Activated CD4-positive, alpha-beta T cell treated with anti-CD3 and anti-CD28 coated beads for 36 hours (primary cell): ENCODE measurements at places on chromosomes 2 and 18.
A peak's percentile ranks its signal among the peaks of the same experiment; 100 is the strongest.

- H3K27me3 ChIP-seq: no peaks in the 10 kb centered on the region
- DNase-seq: no peak
- no peaks in the 10 kb centered on the region for H3K36me3 ChIP-seq
- H3K27ac ChIP-seq: peak overlapping the region; percentile 52
- H3K4me3 ChIP-seq: no peak overlapping the region
Observed at GRCh38 chr18:8050616-8051329, 483.7 kb downstream of the PTPRM start.

DNA sequence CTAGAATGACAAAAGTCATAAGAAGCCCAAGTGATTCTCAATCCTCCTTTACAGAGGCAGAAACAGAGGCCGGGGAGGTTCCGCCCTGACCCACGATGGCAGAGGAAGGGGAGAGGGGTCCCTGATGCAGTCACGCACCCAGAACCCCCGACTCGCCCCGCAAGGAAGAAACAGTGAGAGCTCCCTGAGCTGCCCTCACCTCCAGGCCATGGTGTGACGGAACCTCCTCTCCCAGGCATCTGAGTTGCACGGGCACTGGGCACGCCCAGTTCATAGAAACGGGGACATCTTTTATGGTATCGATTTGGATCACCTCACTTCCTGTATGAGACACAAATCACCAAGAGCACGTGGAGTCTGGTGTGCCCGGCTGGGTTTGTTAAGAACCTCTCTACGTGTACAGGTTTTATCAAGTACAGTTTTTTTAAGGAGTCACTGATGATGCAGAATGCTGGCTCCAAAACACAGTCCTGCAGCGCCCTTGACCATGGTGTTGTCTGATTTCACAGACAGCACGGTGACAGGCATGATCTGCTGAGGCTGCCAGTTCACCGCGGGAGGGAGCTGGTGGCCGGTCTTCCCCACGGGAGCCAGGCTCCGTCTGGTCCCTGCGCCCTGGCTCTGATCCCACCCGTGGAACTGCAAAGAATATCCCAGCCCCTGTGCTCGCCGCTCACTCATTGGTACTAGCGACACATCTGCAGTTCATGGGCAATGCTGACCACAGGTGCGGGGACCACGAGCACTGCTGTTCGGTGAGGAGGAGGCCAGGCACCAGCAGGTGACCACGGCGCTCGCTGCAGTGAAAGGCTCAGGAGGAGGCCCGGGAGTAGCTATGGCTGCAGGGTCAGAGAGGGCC lies 35.6 kb downstream of the PXDN start:
- no peak overlapping the region for H3K27ac ChIP-seq
- no peak for DNase-seq
- H3K27me3 ChIP-seq: peaks cover 4% of the 10 kb centered on the region
- H3K4me3 ChIP-seq: no peak overlapping the region

DNA sequence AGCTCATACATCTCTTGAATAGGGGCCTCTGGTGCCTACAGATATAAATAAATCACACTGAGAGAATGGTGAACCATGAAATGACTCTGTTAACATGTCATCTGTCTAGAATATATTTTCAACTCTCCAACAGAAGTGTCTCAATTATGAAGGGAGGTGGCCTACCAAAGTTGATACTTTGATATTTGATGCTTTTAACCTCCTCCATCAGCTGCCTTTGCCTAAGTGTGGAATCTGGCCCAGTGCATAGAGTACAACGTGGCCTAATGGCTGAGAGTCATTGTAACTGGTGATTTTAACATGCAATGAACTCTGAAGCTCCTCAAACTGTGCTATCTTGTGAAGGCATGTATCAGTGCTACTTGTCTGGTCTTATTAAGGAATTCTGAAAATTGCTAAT lies 93.4 kb downstream of the MYO3B start:
- no peaks in the 10 kb centered on the region for H3K36me3 ChIP-seq
- no peak for DNase-seq

- peaks cover 67% of the 10 kb centered on the region for H3K4me1 ChIP-seq
- no peak for DNase-seq
- H3K27ac ChIP-seq: peak overlapping the region; percentile 42
- H3K36me3 ChIP-seq: peaks cover 33% of the 10 kb centered on the region
- H3K4me3 ChIP-seq: no peak overlapping the region
Observed at GRCh38 chr2:96535331-96535730, 1.2 kb upstream of the ARID5A start.

- H3K27me3 ChIP-seq: no peaks in the 10 kb centered on the region
- no peak for DNase-seq
- H3K4me3 ChIP-seq: no peak overlapping the region
Observed at GRCh38 chr2:211836409-211836808, 702.2 kb downstream of the ERBB4 start.

DNA sequence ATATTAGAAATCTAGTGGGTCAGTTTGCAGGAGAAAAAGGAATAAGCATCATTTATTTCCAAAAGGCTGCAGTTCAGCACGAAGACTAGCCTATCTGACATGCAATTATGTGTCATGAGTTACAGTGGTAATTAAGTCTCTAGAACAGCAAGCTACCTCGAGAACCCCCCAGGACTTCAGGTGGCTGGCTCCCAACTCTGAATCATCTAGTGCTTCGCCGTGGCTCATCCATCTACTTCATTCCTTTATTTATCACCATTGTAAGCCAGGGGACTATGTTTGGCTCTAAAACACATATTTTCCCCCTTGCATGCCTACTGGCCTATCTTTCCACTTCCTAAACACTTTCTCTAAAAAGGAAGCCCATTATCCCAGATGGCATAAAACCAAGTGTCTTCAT lies 121.6 kb downstream of the TXNL1 start:
- no peak overlapping the region for H3K27ac ChIP-seq
- DNase-seq: no peak
- no peak overlapping the region for H3K4me3 ChIP-seq
- H3K36me3 ChIP-seq: no peaks in the 10 kb centered on the region
- peaks cover 5% of the 10 kb centered on the region for H3K4me1 ChIP-seq

DNA sequence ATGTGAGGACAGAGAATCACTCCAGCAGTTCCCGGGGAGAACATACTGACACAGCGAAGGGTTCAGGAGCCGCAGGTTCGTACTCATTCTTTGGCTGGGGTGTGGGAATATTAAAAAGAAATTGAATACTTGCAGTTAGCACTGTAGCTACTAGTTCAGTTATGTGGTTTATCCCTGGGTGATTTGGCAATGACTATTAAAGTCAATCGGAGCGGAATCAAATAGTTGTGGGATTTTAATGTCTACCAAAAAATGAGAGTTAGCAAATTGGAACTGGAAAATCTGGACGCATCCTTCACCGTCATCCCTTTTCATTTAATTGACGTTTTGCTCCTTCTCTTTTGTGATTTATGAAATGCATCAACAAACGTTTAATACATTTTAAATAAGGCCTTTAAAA lies 50.8 kb downstream of the GBX2 start:
- peaks cover 23% of the 10 kb centered on the region for H3K27me3 ChIP-seq
- no peaks in the 10 kb centered on the region for H3K36me3 ChIP-seq
- H3K4me3 ChIP-seq: no peak overlapping the region
- H3K27ac ChIP-seq: no peak overlapping the region

DNA sequence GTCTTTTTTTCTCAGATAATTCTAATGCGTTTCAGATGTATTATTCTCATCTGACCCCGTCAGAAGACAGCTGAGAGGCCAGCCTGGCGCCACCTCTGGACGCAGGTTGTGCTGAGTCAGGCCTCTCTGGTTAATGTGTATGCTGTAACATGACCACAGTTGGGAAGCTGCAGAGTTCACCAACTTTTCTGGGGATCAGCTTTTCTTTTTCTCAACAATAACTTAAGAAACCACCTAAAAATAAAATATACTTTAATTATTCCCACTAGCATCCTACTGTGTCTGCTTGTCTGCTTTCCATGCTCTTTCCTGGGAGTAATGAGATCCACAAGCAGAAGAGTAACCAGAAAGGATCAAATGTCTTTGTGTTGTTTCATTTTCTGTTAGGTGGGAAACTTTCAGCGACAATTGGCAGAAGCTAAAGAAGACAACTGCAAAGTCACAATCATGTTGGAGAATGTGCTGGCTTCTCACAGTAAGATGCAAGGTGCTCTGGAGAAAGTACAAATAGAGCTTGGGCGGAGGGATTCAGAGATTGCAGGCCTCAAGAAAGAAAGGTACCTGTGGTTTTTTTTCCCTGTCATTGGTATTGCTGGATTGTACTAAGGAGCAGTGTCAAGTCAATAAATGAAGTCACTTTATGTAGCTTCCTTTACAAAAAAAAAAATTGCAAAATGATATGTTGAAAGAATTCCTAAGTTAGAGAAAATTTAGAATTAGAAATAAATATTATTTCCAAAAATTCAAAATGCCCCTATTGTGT lies 79.8 kb downstream of the CCDC150 start:
- H3K4me1 ChIP-seq: no peaks in the 10 kb centered on the region
- no peak overlapping the region for H3K4me3 ChIP-seq
- no peak overlapping the region for H3K27ac ChIP-seq
- H3K36me3 ChIP-seq: peaks cover 14% of the 10 kb centered on the region

DNA sequence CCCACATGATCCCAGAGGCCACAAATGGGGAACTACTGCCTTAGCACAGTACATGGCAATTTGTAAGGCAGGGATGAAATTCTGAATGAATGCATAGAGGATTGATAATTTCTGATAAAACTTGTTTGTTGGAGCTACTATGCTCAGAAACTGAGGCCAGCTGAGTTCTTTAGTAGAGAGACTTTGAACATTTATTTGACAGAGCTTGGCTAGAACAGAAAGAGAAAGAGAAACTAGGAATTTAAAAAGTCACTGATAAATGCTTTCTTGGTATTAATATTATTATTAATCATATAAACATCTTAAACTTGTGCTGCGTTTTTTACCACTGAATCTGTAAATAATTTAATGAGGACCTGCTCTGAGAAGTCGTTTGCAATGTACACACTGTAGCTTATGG lies 923.7 kb upstream of the CNTNAP5 start:
- no peaks in the 10 kb centered on the region for H3K4me1 ChIP-seq
- no peak overlapping the region for H3K4me3 ChIP-seq
- DNase-seq: no peak
- no peaks in the 10 kb centered on the region for H3K27me3 ChIP-seq

DNA sequence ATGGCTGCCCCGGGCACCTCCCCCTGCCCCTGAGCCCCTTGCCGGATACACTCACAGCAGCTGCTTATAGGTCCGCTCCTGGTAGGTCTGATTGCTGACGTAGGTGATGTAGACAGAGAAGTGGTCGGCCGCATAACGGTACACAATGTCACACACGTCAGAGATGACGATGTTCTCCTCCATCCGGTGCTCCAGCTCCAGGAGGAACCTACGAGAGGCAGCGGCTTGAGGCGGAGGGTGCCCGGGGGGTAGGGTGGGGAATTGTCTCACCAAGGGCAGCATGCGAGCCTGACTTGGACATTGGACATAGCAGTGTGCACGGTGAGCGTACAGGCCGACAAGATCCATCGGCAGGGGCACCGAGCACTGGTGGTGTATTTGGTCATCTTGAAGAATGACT lies 22.8 kb downstream of the SNORC start:
- peaks cover 11% of the 10 kb centered on the region for H3K27me3 ChIP-seq
- H3K4me1 ChIP-seq: peaks cover 5% of the 10 kb centered on the region
- H3K36me3 ChIP-seq: no peaks in the 10 kb centered on the region
- H3K27ac ChIP-seq: no peak overlapping the region

- no peak overlapping the region for H3K4me3 ChIP-seq
- H3K27me3 ChIP-seq: no peaks in the 10 kb centered on the region
- H3K36me3 ChIP-seq: no peaks in the 10 kb centered on the region
Observed at GRCh38 chr2:128597121-128597762, 278.6 kb upstream of the HS6ST1 start.
